ENCODE measurements at places on chromosomes 6 and 20.
A peak's percentile ranks its signal among the peaks of the same experiment; 100 is the strongest.

DNA sequence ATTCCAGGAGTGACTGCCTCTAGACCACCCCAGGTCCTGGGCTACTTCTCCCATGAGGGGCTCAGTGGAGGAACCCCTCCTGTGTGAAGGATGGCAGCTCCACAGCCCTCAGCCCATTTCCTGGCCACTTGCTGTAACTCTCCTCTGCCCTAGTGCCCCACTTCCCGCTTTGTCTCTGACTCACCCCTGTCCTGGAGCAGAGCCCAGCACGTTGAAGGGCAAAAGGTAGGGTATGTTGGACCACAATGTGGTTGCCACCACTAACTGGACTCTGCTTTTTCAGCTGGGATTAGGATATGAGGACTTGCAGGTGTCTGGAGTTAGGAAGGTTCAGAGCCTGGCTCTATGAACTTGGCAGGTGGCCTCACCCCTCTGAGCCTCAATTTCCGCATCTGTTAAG is 2.4 kb downstream of the MYBL2 start:
- DNase-seq: no peak

DNA sequence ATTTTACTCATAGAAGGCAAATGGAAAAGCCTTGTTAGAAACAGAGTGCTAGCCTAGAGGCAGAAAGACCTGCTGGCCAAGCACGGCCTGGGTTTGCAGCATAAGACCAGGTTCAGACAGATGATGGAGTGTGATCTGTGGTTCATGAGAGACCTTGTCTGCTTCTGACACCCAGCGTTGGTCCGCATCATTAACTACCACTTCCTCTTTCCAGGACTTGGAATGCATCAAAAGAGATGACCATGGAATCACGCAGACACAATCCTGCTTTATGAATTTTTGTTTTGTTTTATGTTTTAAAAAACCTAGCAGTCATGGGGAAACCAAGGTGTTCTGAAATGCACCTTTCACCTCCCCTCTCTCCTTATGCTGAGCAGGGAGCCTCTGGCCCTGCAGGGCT is 76.8 kb upstream of the SYNDIG1 start:
- DNase-seq: no peak

GRCh38 chr6:39056191-39056590 is 7.6 kb downstream of the GLP1R start:
- no peak for DNase-seq

DNA sequence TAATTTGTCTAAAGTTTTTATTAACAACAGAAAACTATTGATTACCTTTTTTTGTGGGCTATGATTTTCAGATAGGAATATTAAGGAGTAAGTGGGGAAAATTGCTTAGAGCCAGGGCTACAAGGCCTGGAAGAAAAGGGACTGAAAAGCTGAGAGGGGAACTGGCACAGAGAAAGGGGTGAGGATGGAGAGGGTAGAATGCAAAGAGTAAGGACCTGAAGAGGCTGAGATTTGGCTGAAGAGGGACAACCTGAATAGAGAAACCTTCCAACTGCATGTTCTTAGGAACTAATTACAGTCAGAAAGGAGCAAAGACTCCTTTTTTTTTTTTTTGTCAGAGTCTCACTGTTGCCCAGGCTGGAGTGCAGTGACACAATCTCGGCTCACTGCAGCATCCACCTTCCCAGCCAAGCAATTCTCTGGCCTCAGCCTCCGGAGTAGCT is 16.7 kb downstream of the BTN2A1 start:
- no peak for DNase-seq

DNA sequence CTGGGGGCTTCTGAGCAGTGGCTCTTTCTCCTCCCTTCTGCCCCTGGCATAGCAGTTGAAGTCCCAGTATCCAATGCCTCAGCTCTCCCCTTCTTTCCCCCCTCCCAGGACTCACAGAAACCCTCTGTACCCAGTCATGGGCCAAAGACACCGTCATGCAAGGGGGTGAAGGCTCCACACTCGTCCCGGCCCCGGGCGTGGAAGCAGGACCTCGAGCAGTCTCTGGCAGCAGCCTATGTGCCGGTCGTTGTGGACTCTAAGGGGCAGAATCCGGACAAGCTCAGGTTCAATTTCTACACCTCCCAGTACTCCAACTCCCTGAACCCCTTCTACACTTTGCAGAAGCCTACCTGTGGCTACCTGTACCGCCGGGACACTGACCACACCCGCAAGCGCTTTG is 10.4 kb upstream of the GUCA1A start:
- no peak for DNase-seq

- DNase-seq: no peak
These were observed 19.8 kb downstream of the SDC4 start for GRCh38 chr20:45328451-45328850.

- peak; percentile 99 for DNase-seq
These were observed at the start of gene PARD6B for GRCh38 chr20:50731055-50731929. PARD6B (plus strand) TSS chr20:50731580; CDS start chr20:50731787, 207 bp downstream.

DNA sequence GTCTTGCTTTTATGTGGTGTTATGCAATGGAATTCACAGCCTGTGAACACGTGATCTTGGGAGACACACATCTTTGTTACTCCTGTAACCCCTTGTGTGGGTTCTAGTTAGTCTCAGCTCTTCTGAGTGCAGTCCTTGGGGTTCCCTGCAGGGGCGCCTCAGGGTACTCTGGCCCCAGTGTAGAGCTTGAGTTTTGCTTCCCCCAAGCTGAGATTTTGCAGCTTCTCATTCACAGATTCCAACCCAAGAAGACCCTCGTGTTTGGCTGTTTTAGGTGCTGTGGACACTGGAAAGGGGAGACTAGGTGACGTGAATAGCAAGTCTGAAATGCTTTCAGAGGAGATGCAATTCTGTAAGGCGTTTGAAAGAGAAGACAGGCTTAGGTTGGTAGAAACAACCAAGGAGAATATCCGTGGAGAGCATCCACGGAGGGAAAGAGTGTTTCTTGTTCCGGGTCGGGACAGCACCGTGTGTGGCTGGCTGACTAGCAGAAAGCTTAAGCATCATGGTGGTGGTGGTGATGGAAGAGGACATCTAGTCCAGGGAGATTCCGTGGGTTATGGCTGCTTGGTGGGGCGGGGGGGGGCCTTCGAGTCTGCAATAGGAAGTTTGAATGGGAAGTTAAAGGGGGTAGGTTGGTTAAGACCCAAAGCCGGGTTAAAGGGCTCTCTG is 30.1 kb downstream of the DUSP22 start:
- DNase-seq: no peak

DNA sequence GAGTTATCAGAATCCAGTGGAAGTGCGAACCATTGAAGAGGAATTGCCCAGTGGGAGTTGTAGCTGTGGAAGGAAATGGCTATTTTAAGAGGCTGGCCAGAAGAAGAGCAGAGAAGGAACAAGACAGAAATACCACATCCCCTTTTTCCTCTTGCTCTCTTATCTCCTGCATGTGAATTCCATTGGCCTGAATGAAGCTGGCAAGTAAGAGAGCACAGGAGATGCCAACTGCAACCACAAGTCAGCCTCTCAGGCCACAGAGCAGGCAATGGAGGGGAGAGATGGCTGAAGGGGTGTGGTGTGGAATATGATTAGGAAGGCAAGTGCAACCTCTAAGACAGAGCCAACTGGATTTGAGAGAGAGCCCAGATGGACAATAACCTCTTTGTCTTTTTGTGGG is 362.7 kb upstream of the IMPG1 start:
- DNase-seq: no peak
